ENCODE measurements at places on chromosomes 6 and 20.

DNA sequence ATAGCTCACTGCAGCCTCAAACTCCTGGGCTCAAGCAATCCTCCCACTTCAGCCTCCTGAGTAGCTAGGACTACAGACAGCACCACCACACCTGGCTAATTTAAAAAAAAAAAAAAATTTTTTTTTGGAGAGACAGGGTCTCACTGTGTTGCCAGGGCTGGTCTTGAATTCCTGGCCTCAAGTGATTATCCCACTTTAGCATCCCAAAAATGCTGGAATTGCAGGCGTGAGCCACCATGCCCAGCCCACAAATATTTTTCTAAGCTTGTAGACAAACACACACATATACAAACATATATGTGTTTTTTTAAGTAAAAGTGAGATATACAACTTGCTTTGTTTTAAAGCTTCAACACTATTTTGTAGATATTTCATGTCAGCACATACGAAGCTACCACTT is 10.8 kb downstream of the HSPA12B start:
- DNase-seq, result no peak

GRCh38 chr6:23365732-23366131 is 760.3 kb upstream of the NRSN1 start:
- DNase-seq, result no peak

DNA sequence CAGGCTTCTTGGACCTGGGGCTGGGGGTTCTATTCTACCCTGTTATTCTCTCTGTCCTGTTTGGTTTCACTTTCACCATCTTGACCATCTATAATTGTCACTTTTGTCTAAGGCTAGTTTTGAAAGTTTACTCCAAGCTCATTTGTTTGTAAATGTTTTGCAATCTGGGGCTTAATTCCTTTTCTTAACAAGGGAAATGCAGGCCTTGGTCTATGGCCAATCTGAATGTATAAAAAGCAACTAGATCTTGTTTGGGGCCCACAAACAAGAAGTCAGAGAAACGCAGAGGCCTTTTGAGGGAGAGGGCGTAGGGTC is 86.3 kb upstream of the PREP start:
- DNase-seq, result no peak

DNA sequence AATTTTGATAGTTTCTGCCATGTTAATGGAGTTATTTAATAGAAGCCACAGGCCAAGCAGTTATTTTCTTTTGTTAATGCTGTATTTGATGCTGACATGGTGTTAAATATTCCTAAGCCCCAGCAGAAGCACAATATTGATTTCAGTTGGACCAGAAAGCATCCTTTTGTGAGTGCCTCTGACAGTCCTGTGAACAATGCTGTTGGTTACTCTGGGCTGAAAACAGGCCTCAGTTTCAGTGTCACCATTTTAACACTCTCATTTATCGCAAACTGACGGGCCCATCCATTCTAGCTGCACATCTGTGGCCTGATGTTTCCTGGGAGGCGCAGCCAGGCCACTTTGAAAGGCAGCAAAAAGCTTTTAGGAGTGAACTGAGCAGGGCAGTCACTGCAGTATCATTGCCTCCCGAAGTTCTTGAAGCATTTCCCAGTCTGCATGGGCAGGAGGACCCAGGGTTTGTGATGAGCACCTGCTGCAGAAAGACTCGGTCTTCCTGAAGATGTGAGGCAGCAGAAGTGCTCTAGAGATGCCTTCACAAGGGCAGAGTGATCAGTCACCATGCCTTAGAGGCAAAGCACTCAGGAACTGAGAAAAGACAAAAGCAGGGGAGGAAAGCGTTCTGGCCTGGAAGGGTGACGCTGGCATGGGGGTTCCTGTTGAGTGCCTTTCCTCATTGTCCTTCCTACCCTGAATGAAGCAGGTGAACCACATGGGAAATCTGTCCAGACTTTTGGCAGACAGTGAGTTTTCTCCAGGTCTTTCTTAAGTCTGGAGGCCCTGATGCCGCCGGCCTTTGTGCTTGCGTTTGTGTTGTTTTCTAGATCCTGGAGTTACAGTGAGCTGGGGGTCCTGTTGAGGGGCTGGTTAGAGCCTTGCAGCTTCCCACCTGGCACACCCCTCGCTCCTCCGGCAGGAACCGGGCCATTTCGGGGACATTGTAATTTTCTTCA is 74.0 kb downstream of the ZDHHC14 start:
- DNase-seq, result no peak

- no peak for DNase-seq
Observed at GRCh38 chr6:35197196-35197595, 16.6 kb upstream of the SCUBE3 start.

- no peak for DNase-seq
Observed at GRCh38 chr6:125839471-125839870, 48.7 kb downstream of the NCOA7 start.
